ENCODE measurements at places on chromosomes 12 and 14.

GRCh38 chr12:119381471-119382235 lies 47.1 kb downstream of the CCDC60 start:
- no peak for DNase-seq

GRCh38 chr14:21201732-21202462 lies 46.0 kb upstream of the OR5AU1 start:
- no peak for DNase-seq

- no peak for DNase-seq
These were observed 428.8 kb downstream of the ZFP36L1 start for GRCh38 chr14:68363843-68364767.

DNA sequence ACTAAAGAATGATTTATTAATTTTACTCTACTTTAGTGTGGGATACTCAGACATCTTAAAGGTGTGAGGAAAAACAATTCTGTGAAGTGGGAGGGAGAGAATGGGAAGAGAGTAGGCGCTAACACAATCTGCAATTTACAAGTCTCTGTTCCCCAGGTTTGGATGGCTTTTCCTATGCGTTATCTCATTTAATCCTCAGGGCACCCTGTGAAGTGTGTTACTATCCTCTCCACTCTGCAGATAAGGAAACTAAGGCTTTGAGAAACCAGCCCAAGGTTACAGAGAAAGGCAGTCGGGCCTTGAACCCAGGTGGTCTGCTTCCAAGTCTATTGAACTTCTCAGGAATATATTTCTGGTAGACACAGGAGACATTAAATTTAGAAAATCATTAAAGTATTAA lies 36.2 kb upstream of the TUBA1C start:
- DNase-seq: no peak

DNA sequence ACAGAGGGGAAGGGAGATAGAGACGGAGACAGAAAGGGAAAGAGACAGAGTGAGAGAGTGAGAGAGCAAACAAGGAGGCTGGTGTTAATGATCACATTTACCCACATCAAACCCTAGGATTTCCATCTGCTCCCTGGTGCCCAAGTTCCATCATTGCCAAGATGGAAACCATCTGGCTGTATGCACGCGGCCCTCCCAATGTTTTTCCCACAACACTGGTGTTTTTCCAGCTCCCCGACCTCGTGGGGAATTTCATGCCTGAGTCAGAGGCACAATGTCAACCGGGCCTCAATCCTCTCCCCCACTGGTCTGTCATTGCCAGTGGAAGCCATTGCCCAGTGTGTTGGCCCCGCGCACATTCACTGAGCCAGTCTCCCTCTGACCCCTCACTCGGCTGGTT lies 19.9 kb upstream of the BDKRB2 start:
- DNase-seq: no peak

GRCh38 chr12:57107456-57108155 lies 3.6 kb downstream of the STAT6 start:
- DNase-seq: no peak

GRCh38 chr12:81077686-81078441 lies at the start of gene ACSS3:
TSS of gene ACSS3 (plus strand) at chr12:81078079. CDS start at chr12:81078121, 42 bp downstream.
- DNase-seq: no peak

GRCh38 chr12:71085575-71085974 lies 72.2 kb downstream of the TSPAN8 start:
- no peak for DNase-seq

DNA sequence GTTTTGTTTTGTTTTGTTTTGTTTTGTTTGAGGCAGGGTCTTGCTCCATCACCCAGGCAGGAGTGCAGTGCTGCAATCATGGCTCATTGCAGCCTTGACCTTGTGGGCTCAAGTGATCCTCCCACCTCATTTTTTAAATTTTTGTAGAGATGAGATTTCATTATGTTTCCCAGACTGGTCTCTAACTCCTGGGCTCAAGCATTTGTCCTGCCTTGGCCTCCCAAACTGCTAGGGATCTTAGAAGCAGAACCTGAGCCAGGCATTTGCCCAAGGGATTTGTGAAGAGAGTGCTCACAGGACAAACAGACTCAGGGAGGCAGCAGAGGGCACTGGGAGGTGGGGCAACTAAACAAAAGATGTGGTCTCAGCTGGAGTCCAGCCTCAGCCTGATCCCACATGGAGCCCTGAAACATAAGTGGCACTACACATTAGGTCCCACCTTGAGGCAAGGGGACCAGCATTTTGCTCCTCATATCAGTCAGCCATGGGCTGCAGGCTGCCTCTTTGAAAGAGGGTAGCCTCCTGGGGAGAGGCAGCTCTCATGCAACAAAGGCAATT lies 86.2 kb upstream of the CMKLR1 start:
- no peak for DNase-seq

GRCh38 chr12:29329411-29329810 lies 51.6 kb downstream of the ERGIC2 start:
- DNase-seq: no peak

DNA sequence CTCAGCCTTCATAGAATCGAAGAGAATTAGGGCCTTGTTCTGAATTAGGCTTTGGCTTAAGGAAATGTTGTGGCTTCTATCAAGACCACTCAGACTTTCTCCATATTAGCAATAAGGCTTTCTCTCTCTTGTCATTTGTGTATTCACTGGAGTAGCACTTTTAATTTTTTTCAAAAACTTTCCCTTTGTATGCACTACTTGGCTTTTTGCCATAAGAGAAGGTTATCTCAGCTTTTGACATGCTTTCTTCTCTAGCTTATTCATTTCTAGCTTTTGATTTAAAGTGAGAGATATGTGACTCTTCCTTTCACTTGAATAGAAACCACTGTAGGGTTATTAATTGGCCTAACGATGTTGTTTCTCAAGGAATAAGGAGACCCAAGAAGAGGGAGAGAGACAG lies 244.2 kb downstream of the GPHN start:
- no peak for DNase-seq

GRCh38 chr12:66398931-66399910 lies 96.9 kb downstream of the HELB start:
- no peak for DNase-seq

GRCh38 chr14:98226411-98226810 lies 1045.6 kb downstream of the BCL11B start:
- no peak for DNase-seq

DNA sequence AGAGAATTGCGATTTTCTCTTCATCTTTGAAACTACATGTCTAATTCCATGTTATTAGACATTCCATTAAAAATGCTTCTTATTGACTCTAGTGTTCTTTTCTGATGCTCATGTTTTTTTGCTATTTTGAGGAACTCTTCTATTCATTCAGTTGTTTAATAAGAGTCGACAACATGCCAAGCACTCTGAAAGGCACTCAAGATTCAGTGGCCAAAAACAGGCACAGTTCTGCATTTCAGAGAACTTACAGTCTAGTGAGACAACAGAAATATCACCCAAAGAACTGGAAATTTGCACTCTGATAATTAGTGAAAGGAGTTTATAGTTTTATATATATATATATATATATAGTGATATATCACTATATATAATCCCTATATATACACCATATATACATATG lies 111.7 kb downstream of the TSHR start:
- no peak for DNase-seq

DNA sequence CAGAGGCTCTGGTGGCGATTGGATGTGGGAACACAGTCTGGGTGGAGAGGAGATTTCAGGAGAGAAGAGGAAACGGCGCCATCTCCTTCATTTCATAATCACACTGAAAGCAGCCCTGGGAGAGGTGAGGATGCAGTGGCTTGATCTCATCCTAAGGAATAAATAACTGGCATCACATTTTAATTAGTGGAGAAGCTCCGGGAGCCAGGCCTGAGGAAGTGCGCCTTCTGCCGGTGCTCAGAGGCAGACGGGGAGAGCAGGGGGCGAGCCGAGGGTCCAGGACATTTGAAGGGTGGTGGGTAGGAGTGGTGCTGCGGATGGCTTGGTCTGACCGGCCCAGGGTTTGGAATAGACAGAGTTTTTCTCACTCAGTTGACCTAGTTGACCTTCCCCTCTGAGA lies 265.0 kb downstream of the CACNA1C start:
- no peak for DNase-seq

DNA sequence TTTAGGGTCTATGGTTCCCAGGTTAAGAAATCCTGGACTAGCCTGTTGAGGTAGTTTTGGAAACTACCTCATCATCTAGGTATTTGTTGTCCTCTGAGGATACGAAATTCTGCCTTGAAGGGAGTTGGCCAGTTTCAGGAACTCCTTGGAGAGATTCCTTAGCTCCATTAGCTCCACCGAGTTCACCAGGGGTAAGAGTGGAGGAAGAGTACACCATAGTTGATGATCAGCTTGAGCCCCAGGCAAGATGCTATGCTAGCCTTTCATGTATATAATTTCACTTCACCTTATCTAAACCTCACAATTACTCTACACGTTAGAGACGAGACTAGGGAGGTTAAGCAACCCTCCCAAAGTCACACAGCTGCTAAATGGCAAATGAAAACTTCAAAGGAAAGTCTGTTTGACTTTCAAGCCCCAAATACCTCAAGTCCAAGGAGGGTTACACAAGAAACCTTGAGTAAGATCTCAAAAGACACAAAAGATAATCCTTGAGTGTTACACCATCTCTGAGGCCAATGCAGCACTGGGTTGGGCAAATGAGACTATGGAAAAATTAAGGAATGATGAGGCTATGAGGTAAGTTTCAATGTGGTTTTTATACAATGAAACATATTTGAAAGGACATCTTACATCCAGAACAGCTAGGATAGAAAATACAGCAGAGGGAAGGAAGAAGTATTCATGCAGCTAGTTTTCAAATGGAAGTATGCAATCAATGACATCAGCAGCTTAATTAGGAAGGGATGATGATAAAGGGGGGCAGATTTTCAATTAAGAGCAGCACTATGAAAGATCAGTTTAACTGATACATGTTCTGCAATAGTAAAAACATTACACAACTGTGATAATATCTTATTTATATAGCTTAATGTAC lies 97.2 kb upstream of the KRAS start:
- DNase-seq: no peak

- DNase-seq: no peak
These were observed 21.5 kb downstream of the UBR7 start for GRCh38 chr14:93228550-93228949.

GRCh38 chr12:23895792-23896218 lies 53.7 kb downstream of the SOX5 start:
- no peak for DNase-seq

DNA sequence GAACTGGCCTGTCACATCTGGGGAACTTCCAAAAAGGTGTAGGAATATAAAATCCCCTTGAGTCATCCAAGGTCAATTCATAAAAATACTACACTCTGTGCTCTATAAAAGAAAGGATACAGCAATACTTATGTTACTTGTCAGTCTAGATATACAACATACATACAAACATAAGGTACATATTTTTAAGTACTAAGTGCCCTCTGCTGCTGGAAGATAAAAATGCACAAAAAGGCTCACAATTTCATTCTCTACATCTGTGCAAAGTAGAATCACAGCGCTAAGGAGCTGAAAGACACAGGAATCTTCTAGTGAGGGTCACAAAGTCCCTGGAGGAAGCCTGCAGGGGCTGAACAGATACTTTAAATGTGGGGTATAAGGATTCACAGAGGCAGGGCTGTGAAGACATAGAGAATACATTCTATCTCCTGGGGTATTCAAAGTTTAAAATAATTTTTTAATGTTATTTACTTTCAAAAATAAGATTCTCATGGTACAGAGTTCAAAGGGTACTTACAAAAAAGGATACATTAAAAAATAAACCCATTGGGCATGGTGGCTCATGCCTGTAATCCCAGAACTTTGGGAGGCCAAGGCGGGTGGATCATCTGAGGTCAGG lies 10.2 kb upstream of the GOLGA5 start:
- DNase-seq: no peak

DNA sequence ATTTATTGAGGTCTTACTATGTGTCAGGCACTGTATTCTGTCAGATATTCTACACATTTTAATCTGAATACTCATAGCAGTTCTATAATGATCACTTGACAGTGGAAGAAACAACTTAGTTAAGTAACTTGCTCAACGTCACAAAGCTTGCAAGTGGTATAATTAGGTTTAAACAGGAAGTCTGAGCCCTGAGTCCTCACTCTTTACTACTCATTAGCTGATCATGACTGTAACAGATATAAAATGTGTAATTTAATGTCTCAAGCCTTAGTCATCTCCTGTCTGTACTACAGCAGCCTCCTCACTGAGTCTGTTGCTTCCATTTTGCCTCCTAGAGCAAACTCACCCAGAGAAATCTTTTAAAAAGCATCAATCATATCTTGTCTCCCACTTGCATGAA lies 38.9 kb downstream of the PPP4R4 start:
- no peak for DNase-seq

- no peak for DNase-seq
These were observed 147.6 kb downstream of the CRADD start for GRCh38 chr12:93824514-93825500.

DNA sequence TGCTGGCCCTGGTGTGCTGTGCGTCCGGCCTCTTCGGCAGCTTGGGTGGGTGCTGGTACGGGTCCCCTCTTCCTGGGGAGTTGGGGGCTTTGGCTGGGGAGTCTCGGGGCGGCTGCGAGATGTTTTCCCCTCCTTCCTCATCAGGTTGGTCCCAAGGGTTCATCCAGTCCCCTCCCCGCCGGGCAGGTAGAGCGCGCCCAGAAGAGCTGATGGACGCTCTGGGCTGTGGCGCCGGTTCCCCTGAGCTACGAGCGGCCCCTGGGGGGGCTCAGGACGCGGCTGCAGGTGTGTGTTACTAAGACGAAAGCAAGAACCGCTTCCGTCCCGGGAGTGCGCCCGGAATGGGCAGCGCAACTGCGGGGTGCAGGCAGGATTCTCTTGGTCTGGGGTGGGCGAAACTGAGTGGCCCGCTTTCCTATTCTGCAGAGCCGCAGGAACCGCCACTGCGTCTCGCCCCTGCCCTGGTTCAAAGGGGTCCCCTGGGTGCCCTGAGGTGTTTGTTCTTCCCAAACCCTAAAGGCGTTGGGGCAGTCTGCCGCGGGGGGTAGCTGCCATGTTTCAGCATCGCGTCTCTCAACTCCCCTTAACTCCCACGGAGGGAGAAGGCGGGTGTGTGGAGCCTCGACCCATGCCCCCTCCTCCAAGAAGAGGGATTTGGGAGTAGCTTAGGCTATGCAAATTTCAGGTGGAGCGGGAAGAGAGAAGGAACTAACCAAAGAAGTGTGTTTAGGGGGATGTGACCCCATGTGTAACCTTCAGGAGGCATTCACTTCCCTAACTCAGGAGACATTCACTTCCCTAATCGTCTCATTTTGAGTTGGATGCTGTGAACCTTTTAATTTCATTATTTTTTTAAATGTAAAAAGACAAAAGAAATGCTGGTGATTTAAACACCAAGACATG lies 1.2 kb downstream of the SLC24A4 start:
- no peak for DNase-seq

GRCh38 chr12:52798003-52798670 lies 2.2 kb upstream of the KRT3 start:
- DNase-seq: no peak

GRCh38 chr12:86600664-86601231 lies 344.6 kb upstream of the MGAT4C start:
- DNase-seq: no peak

GRCh38 chr12:101759396-101760047 lies 20.3 kb upstream of the SYCP3 start:
- DNase-seq: no peak

- DNase-seq: no peak
These were observed 63.0 kb upstream of the ARHGAP5 start for GRCh38 chr14:32014057-32014456.
